ENCODE measurements at places on chromosomes 1 and 21.

DNA sequence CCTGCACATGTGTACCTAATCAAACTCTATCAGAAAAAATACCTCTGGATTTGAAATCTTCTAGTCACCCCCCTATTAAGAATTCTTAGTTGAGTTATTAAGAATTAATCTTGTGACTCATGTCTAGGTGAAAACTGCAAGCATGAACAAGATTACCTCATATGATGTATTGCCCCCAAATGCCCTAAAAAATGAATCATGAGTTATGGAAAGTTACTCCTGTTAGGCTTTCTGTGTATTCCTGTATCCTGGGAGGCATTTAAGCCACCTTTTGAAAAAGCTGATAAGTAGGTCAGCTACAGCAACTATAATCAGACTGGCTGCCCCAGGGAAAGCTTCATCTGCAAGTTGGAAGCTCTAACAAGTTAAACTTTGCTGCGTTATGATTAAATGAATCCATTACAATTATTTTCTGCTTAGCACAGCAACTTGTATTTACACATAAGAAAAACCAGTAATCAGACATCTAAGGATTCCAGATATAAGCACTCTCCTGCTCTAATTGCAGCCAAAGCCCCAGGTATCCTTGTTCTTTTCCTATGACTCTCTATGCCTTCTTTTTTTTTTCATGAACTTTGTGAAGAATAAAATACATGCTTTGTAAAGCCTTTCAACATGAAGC lies 147.7 kb downstream of the NTPCR start:
- no peak for DNase-seq

DNA sequence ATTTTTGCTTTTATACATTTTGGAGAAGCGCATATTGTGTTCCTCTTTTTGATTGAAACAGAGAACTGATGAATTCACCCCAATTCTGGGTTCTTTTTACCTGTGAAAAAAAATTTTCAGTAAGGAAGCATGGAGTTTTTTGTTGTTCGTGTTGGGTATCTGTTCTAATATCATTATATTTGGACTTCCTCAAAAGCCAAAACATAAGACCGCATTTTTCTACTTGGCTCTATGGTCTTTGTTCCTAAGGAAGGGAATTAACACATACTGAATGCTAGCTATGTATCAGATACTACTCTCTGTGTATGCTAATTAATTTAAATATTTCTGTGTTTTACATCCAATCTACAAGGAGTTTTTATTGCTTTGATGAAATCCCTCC lies 12.9 kb downstream of the EPB41 start:
- DNase-seq = no peak

GRCh38 chr1:231666220-231666936 lies 39.8 kb downstream of the DISC1 start:
- no peak for DNase-seq

- DNase-seq = no peak
Measured at GRCh38 chr1:79859212-79859948, 852.9 kb upstream of the ADGRL4 start.

DNA sequence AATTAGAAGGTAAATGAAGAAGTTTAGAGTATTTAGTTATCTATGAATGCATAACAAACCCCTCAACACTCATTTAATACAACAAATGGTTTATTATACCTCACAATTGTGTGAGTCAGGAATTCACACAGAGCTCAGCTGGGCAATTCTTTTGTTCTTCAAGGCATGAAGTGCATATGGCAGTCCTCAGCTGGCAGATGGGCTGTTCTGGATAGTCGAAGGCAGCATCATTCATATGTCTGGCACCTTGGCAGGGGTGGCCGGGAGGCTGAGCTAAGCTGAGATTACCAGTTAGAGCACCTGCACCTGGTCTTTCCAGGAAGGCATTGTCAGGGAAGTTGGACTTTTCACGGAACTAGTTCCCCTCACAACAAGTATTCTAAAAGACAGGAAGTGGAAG lies 286.2 kb upstream of the DUSP10 start:
- no peak for DNase-seq

DNA sequence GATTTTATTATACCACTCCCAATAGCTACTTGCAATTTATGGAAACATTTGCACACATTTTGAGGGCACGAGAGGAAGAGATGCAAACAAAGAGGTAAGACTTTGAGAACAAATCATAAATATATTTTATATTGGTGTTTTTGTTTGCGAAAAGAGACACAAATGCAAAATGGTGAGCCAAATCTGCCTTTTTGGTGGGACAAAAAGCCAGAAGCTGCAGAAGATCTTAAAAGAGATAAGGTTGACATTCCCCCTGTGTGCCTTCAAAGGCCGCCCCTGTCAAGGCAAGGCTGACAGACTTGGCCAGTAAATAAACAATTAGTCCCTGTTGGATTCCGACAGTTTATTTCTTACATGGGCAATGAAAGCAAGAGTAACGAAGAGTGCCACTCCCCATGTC lies 122.8 kb downstream of the LBR start:
- no peak for DNase-seq

DNA sequence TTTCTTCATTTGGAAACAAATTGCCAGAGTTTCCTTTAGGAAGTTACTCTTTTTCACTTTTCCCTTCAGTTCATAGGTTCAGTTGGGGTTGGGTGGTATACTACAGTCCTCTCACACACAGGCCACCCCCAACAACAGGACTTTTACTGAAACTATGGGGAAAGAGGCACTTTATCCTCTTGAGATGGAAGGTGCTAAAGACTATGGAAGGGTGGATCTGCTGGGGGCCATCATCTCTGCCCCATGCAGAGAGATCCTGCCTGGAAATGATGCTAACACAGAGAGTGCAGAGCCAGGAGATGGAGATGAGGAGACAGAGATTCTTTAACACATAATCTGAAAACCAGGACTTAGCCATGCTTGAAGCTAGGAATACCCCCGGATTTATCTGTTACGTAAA lies 24.3 kb downstream of the ILDR2 start:
- no peak for DNase-seq

DNA sequence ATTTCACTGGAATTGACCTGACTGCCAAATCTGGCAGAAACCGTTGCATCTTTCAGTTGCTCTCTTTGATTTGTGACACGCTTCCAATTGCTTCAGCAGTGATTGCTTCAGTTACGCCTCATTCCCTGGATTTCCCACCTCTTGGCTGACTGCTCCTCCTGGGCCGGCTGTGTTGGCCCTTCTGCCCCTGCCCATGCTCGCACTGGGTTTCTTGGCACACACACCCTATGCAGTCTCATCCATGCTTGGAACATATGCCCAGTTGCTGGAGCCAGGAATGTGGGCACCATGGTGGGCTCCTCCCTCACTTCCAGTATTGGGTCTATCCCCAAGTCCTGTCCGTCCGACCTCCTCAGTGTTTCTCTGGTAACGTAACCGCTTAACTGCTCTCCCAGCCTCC lies 2.2 kb upstream of the ZBTB21 start:
- DNase-seq = no peak

- no peak for DNase-seq
Measured at GRCh38 chr1:172278478-172278877, 142.0 kb upstream of the C1orf105 start.

GRCh38 chr1:38776466-38777065 lies 83.0 kb downstream of the RRAGC start:
- DNase-seq = no peak

- no peak for DNase-seq
Measured at GRCh38 chr1:101247404-101248287, 10.8 kb downstream of the S1PR1 start.

- no peak for DNase-seq
Measured at GRCh38 chr1:33466159-33466558, 6.3 kb upstream of the ZSCAN20 start.

GRCh38 chr1:47758341-47759250 lies 238.6 kb downstream of the TRABD2B start:
- no peak for DNase-seq

- DNase-seq = no peak
Measured at GRCh38 chr1:154866257-154867063, 3.6 kb downstream of the KCNN3 start.

DNA sequence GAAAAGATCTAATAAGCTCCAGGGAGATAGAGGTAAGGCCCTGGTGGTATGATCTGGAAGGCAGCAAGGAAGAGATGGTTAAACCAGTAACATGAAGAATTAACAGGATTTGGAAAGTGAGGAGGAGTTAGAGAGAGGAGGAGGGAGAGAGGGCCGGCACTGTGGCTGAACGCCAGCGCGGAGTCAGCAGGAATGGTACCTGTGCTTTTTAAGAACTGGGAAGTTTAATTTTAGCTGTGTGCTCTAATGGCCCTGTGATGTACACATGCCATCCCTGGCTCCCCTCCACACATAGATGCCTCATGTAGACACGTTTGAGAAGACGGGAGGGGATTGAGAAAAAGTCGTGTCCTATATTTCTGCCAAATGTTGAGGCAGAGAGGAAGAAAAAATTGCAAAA lies 13.8 kb upstream of the AVPR1B start:
- no peak for DNase-seq

- no peak for DNase-seq
Measured at GRCh38 chr1:2108213-2108876, 58.1 kb downstream of the PRKCZ start.
